SK-N-SH (cell line): ENCODE measurements at places on chromosomes 7 and 10.

GRCh38 chr10:109343293-109343692, 580.0 kb downstream of the XPNPEP1 start:
- H3K4me1 ChIP-seq, result no peaks in the 10 kb centered on the region
- H3K27me3 ChIP-seq, result no peaks in the 10 kb centered on the region
- no peak overlapping the region for H3K27ac ChIP-seq
- H3K4me3 ChIP-seq, result no peak overlapping the region

GRCh38 chr10:70432561-70433263, 8.8 kb downstream of the NODAL start:
- DNase-seq, result no peak
- no peak overlapping the region for H3K4me3 ChIP-seq
- H3K27me3 ChIP-seq, result no peaks in the 10 kb centered on the region
- peaks cover 16% of the 10 kb centered on the region for H3K36me3 ChIP-seq
- no peak overlapping the region for H3K27ac ChIP-seq

DNA sequence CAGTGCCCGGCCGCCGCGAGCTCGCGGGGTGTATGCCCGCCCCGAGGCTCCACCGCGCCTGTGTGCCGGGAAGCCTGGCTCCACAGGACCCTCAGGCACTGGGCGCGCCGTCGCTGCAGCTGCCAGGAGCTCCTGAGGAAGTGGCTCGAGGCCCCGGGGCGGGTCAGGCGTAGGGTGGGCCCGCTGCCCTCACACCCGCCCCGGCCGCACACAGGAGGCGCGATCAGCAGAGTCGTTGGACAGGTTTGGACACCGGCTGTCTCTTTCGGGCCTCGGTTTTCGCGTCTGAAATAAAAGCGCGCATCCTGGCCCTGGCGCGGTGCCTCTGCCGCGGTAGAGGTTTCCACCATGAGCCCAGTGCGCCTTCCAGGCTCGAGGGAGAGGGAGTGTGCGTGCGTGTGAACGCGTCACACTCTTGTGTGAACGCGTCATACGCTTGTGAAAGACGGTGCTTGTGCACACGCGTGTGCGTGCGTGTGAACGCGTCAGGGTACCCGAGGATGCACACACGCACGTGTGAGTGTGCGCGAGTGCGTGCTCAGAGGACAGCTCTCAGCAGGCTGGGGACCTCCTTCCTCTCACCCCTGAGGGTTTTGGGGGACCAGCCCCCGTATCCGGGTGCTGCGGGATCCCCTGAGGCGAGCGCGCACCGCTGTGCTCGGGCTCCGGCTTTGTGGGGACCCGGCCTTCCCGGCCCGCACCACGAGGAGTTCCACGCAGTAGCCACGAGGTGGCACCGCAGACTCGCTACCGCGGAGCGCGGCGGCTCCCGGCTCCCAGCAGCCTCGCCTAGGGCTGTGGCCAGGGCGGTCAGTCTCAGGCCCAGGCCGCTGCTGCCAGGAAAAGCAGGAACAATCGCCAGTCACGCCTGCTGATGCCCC, 83.8 kb downstream of the BMS1 start:
- H3K4me3 ChIP-seq, result no peak overlapping the region
- H3K4me1 ChIP-seq, result peaks cover 43% of the 10 kb centered on the region
- no peaks in the 10 kb centered on the region for H3K36me3 ChIP-seq

DNA sequence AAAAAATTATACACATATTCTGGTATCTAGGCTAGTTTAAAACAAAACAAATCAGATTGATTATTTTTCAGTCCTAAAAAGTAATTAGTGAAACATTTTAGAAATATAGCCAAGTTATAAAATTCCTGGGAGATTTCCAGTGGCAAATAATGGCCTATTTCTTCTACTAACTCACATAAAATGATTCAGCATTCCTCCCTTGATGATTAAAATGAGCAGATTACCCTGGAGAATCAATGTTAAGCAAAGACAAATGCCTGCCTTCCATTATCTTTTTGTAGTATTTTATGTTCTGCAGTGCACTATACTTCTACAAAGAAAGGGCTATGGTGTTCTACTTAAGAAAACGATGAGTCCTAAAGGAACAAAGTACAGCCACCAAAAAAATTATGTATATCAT, 53.6 kb downstream of the PARD3 start:
- peaks cover 31% of the 10 kb centered on the region; the same call in 1 of the 2 replicates for H3K4me1 ChIP-seq
- H3K27me3 ChIP-seq, result no peaks in the 10 kb centered on the region
- peak overlapping the region; percentile 59 for H3K27ac ChIP-seq
- no peak for DNase-seq

DNA sequence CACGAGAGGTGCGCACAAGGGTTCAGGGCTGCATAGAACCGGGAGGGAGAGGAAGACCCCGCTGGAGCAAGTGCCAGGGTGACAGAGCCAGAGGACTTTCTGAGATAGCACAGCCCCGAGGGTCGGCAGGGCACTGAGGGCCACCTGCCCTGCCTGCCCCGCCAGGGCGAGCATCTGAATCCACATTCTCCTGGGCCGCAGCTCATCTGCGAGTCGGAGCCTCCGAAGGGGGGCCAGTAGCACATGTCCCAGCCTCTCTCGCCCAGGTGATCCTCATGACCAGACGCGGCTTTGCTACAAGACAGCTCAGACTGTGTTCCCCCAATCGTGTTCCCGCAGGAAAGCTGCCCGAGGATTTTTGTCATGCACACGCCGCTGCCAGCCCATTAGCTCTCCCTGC, 71.2 kb downstream of the ADARB2 start:
- H3K4me1 ChIP-seq, result no peaks in the 10 kb centered on the region; the same call in 1 of the 2 replicates
- H3K4me3 ChIP-seq, result no peak overlapping the region
- DNase-seq, result no peak
- no peaks in the 10 kb centered on the region for H3K36me3 ChIP-seq

DNA sequence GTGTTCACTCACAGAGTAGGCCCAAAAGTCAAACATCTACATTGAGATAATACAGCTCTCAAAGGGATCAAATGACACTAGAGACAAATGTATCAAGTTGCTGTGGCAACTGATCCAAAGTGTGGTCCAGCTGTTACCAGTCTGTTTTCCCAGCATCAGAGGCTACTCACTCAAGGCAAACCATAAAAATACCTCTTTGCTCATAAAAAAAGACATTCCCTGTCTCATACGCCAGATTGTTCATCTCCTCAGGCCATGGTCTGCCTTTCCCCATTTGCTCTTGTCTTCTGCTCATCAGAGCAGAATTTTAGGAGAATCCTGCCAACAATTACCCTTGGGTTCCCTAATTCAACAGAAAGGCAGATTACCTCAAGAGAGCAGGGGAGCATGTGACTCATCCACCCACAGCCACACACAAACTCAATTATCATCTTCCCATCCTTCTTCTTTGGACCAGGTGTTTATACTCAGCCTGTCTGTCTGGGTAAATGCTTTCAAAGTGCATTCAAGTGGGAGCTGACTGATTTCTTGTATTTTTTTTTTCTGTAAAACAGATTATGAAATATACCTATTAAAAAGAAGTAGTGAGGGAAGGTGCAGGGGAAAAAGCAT, 226.5 kb upstream of the HPS1 start:
- H3K4me3 ChIP-seq, result no peak overlapping the region
- H3K36me3 ChIP-seq, result no peaks in the 10 kb centered on the region
- H3K27me3 ChIP-seq, result no peaks in the 10 kb centered on the region
- no peak for DNase-seq
- H3K4me1 ChIP-seq, result no peaks in the 10 kb centered on the region

- H3K27ac ChIP-seq, result no peak overlapping the region
- H3K4me3 ChIP-seq, result no peak overlapping the region
- no peak for DNase-seq
- H3K4me1 ChIP-seq, result no peaks in the 10 kb centered on the region; the same call in 1 of the 2 replicates
- H3K36me3 ChIP-seq, result no peaks in the 10 kb centered on the region
Observed at GRCh38 chr10:20110125-20111100, 294.2 kb downstream of the PLXDC2 start.

DNA sequence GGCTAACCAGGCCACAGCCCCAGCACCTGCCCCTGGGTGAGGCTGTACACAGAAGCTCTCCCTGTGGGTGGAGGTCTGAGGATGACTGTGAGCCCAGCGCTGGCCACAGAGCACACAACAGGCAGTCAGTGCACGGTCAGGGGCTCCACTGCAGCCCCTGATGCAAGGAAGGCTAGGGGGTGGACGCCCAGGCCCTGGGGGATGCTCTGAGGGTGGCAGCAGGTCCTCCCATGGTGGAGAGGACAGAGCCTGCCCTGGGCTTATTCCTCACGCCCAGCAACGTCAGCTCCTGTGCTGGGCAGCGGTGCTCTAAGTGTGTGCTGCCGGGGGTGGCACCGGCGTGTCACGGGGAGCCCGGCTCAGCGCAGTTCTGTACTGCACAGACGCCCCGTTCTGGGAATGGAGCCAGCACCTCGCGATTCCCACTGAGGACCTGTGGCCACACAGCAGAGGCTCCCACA, 223.2 kb downstream of the MAD1L1 start:
- peak overlapping the region; percentile 71; the same call in 1 of the 2 replicates for H3K27ac ChIP-seq
- no peak overlapping the region for H3K4me3 ChIP-seq
- H3K36me3 ChIP-seq, result no peaks in the 10 kb centered on the region; the same call in 1 of the 2 replicates
- H3K4me1 ChIP-seq, result no peaks in the 10 kb centered on the region
- peak; percentile 86 for DNase-seq

DNA sequence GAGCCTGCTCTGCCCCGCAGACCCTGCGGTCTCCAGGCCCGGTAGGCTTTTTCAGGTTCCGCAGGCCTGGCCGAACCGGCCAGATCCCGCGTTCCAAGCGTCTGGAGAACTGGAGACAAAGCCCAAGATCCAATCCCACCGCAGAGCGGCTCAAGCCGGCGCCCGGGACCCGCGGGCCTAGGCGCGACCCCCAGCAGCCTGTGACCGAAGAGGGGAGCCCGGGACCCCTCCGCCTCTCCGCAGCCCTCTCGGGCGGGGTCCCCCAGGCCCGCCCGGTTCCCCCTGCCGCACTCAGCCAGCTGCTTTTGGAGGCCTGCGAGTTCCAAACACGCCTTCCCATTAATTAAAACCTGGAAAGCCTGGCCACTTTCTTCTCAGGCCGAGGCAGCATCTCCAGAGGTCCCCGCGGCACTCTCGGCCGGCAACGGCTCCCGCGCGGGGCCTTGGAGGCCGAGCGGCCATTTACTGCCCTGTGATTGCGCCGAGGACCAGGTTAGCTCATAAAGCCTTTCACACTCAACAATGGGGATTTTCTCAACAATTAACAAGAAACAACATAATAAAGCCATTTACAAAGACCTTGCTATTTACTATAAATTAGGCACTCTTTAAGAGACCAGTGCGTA, 16.7 kb downstream of the SKIDA1 start:
- H3K4me1 ChIP-seq, result peaks cover 6% of the 10 kb centered on the region
- no peak for DNase-seq

DNA sequence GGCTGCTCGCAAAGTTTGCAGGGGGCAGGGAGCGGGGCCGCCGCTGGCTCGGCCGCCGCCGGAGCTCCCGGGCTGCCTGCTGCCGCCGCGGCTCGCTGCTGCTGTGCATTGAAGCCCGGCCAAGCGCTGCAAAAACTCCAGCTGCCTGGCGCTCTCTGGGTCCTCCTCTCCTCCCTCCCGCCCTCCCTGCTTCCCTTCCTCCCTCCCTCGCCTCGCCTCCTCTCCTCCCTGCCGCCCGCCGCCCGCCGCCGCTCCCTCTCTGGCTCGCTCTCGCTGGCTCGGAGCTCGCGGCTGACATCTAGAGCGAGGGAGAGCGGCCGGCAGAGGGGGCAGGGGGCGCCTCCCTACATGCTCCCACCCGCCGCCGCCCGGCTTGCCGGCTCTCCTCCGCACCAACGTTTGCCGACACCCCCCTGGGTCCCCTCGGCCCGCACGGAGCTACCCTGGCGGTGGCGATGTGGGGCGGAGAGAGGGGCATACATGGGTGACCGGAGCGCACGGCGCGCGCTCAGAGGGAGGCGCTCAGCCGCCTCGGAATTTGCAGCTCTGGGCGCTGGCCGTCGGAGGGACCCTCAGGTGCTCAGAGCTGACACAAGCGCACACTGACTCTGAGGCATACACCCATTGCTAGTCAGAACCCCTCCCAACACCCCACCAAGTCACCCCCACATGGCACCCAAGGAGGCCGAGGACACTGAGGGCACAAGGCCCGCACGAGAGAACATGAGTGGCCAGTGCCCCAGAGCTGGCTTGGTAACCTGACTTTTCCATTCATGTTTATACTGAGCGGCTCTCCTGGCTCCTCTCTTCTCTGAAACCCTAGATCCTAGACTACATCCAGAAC, 1.2 kb upstream of the PLXNA4 start:
- H3K36me3 ChIP-seq, result no peaks in the 10 kb centered on the region
- H3K4me3 ChIP-seq, result peak overlapping the region; percentile 59
- no peaks in the 10 kb centered on the region for H3K4me1 ChIP-seq
- H3K27me3 ChIP-seq, result peaks cover 17% of the 10 kb centered on the region; the same call in 1 of the 2 replicates

DNA sequence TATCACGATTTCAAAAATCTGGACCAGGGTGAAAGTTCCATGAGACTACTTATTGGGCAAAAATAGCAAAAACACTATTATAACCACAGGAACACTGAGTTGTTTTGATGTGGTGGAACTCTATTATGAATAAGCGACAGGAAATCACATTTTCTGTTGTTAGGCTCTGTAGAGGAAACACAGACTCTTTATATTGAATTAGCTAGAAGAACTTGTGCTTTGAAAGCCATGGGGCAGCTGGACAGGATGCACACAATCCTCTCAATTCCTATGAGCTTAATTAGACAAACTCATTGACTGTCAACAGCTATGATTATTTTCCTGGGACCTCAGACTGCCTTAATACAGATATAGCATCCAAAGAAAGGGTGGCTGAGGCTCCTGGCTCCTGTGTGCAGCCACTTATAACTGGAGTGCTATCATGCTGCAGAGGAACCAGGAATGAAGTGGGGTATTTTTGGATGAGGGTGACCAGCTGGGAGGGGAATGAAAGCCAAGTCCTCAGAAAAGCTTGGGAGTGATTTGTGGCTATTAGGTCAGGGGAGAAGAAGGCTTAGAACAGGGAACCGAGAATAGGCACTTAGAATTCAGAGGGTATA, 657.3 kb downstream of the TYW1 start:
- no peak overlapping the region for H3K4me3 ChIP-seq
- H3K4me1 ChIP-seq, result no peaks in the 10 kb centered on the region
- H3K36me3 ChIP-seq, result no peaks in the 10 kb centered on the region
- no peak for DNase-seq
- H3K27me3 ChIP-seq, result no peaks in the 10 kb centered on the region

- no peaks in the 10 kb centered on the region for H3K4me1 ChIP-seq
- H3K27me3 ChIP-seq, result no peaks in the 10 kb centered on the region
- no peaks in the 10 kb centered on the region for H3K36me3 ChIP-seq
- no peak overlapping the region for H3K4me3 ChIP-seq
Observed at GRCh38 chr10:31288962-31289361, 30.1 kb upstream of the ZEB1 start.

GRCh38 chr10:16779384-16779915, 37.8 kb downstream of the RSU1 start:
- H3K27me3 ChIP-seq, result no peaks in the 10 kb centered on the region
- H3K27ac ChIP-seq, result no peak overlapping the region
- peaks cover 4% of the 10 kb centered on the region; the same call in 1 of the 2 replicates for H3K4me1 ChIP-seq
- no peaks in the 10 kb centered on the region for H3K36me3 ChIP-seq

- no peak for DNase-seq
- H3K27ac ChIP-seq, result no peak overlapping the region
- H3K4me3 ChIP-seq, result no peak overlapping the region
- H3K4me1 ChIP-seq, result peaks cover 5% of the 10 kb centered on the region
- no peaks in the 10 kb centered on the region for H3K27me3 ChIP-seq
Observed at GRCh38 chr10:70164163-70164562, 6.2 kb downstream of the SAR1A start.

- peaks cover 26% of the 10 kb centered on the region for H3K36me3 ChIP-seq
- no peak for DNase-seq
- no peaks in the 10 kb centered on the region; the same call in 1 of the 2 replicates for H3K4me1 ChIP-seq
- H3K27ac ChIP-seq, result no peak overlapping the region
- no peak overlapping the region for H3K4me3 ChIP-seq
- no peaks in the 10 kb centered on the region for H3K27me3 ChIP-seq
Observed at GRCh38 chr7:132145466-132145865, 430.8 kb downstream of the PLXNA4 start.

GRCh38 chr7:100623951-100624824, 11.8 kb downstream of the MOSPD3 start:
- no peak for DNase-seq
- H3K27ac ChIP-seq, result no peak overlapping the region
- no peak overlapping the region for H3K4me3 ChIP-seq
- no peaks in the 10 kb centered on the region for H3K4me1 ChIP-seq
- no peaks in the 10 kb centered on the region for H3K27me3 ChIP-seq
